ENCODE measurements at places on chromosomes 13 and 19.

DNA sequence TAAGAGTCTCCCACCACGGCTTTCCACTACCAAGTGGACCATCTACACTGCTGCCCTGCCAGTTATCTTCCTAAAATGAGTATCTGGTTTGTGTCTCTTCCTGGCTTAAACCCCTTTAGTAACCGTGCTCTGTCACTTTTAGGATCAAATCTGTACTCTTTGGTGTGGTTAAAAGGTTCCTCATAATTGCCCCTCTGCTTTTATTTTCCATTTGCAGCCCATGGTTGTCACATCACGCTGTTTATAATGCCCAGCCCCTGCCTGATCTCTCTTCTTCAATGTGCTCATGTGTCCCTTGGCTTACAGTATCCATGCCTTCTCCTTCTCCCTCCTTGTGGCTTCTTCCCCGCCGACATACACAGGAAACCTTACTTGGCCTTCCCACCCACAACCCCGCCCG is 100.1 kb downstream of the DGKH start:
- DNase-seq: no peak

DNA sequence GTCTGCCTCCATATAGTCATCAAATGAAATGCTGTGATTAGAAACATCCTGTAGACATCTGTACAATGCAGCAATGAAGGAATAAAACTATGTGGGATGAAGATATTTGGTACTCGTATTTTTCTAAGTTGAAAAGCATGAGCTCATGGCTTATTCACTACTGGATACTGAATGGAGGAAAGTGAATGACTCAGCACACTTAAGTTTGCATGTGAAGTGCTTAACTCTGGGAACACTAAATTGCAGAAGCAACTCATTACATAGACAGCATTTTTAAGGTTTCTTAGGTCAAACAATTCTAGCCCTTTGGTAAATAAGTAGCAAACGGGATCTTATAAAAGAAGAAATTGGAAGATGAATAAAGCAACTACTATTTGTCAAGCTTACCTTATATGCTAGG is 429.0 kb upstream of the MIR17HG start:
- no peak for DNase-seq

- no peak for DNase-seq
Measured at GRCh38 chr13:55660851-55661250, 1479.9 kb upstream of the PRR20A start.

DNA sequence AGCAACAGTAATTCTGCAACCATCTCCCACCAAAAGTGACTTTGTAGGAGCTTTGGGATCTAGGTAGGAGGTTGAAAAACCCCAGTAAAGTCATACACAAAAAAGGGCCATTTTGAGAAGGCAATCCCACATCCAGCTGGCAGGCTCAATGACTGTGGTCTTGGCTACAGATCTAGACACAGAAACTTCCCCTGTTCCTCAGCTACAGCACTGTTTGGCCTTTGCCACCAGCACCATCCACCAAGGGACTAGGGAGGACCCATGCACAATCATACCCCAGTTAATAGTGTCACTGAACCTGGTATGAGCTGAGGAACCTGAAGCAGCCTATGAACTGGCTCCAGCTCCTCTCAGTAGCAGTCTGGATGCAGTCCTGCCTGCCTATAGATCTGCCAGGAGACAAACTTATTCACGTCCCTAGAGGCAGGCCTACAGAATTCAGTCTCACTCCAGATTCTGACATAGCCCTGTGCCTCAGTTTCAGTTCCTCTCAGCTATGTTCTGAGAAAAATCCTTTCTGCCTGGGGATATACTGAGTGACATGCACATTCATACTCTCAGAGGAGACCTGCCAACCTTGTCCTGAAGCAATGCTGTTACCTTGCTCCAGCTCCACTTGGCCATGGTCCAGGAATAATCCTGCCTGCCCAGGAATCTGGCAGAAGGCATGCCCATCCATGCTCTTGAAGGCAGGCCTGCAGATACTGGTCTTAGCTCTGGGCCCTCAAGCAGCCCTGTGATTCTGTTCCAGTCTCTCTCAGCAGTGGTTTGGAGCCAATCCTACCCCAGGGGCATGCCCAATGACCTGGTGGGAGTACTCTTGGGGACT is 2048.3 kb upstream of the PCDH20 start:
- no peak for DNase-seq

GRCh38 chr13:39451860-39452301 is 151.1 kb downstream of the LHFPL6 start:
- DNase-seq: peak; percentile 36

- DNase-seq: no peak
Measured at GRCh38 chr13:44051918-44052675, 172.4 kb downstream of the LACC1 start.

DNA sequence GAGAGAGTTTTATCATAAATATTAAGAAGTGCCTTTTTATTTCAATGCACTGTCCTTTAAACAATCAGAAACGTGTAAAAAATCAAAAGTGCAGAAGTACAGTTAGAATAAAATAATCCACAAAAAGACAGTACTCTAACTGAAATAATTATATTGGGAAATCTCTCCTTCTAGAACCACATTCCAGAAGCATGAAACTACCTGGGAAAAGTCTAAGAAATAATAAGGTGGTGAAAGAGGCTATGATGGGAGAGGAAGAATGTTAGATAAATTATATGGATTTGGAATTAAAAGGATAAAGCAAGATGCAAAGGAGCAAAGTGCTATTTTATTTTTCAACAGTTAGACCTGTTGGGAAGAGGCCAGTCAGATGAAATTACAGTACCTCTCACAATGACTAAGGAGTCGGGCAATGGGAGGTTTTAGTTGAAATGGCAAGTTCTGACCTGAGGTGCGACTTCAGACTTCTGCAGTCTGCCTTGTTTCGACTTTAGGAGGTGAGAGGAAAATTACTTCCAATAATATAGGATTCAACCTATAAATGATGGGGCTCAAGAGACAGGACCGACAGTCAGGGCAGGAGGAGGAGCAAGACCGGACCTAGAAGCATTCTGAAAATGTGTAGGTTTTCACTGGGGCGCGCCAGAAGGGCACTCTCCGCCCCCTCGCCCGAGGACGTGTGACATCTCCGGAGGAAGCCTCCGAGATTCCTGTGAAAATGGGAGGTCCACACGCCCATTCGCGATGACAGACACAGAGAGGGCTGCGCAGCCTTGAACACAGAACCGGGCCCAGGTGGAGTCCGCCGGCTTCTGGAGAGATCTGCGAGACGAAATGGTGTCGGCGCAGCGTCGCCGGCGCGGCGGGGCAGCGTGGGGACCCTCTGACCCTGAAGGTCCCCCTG is 717 bp downstream of the SPRYD7 start:
- peak; percentile 18 for DNase-seq

DNA sequence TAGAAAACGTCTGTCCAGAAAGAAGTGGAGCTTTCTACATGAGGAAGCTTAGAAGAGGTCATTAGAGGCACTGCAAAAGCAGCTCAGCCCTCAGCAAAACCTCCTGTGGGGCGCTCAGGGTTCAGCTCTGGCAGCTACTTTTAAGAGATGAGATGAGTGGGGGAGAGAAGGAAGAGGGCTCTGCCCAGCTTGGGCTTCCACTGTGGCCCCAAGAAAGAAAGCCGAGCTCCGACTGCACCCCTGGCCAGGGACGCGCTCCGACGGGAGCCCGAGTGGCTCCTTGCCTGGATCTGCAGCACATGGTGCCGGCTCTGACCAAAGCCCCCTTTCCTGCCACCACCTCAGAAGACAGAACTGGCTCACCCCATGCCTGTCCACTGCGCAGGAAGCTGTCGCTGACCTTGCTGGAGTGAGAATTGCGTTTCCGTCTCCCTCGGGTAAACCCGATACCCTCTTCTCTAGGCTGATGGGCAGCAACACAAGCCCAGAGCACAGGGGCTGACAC is 36.4 kb downstream of the NAXD start:
- DNase-seq: no peak

DNA sequence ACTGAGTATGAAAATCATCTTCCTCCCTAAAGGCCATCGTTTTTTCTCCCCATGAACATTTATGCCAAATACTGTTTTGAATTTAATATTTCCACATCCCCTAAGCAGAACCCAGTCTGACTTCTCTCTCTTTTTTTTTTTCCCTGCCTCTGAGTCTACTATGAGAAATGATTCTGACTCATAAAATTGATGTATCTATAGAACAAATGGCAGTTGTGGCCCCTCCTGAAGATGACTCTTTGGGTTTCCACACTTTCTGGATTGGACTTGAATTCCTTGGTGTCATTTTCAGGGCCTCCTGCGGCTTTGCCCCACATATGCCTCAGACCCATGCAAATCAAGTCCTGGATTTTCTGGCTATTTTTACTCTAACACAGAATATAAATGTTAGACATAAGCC is 22.7 kb upstream of the NAXD start:
- no peak for DNase-seq

DNA sequence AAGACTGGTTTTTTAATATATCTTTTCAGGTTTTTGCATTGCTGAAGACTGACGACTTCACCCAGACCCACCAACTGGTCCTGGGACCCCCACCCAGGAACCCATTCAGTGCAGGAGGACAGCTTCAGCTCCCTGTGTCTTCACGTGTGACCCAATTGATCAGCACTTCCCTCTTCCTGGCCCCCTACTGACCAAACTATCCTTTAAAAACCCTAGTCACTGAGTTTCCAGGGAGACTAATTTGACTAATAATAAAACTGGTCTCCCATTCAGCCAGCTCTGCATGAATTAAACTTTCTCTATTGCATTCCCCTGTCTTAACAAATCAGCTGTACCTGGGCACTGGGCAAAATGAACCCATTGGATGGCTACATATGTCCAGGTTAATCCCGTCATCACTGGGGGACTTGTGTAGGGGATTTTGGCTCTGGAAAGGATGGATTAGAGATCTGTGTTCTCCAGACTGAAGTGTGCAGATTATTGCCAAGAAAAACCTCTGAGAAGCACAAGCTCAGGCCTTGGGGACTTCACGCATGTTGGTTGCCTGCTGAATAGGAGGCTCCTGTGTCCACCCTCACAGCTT is 16.3 kb upstream of the PARP4 start:
- no peak for DNase-seq

DNA sequence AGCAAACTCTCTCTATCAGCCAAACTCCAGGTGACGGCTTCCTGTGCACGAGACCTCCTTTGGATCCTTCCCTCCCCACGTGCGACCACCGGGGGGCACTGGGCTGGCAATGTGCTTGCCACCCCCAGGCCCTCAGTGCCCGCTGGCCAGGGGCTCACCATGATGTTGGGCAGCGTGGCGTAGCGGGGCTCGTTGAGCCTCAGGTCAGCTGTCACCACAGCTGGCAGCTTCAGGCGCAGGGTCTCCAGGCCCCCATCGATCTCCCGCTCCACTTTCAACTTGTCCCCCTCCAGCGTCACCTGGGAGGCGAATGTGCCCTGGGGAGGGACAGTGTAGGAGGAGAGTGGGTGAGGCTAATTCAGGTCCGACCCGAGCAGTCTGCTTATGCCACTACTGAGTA is 4.8 kb upstream of the VSIG10L start:
- DNase-seq: no peak

DNA sequence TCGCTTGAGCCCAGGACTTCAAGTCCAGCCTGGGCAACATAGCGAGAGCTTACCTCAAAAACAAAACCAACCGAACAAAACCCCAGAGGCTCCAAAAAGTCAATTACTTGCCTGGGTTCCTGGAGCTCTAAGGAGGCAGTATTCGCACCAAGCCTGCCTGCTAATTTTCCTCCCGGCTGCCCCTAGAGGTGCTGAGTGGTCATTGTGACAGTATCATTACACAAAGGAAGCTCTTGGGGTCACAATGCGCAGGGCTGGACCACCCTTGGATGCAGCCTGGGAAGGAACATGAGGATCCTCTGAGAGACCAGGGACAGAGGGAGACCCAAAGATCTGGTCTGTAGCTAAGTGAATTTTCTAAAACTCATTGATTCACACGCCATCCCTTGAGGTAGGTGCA is 8.5 kb upstream of the PEX11G start:
- DNase-seq: no peak

DNA sequence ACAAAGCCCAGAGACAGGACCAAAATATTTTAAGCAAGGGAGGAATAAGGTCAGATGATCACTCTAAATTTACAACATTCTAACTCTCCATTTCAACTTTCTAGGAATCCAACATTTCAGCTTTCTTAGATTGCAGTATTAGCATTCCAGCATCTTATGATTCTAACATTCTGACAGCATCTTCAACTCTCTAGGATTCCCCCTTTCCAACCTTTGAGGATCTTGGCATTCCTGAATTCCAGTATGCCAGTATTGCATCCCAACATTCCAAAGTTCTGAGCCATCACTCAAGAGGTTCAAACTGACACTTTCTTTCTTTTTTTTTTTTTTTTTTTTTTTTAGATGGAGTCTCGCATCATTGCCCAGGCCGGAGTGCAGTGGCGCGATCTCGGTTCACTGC is 13.8 kb downstream of the TGFB1 start:
- DNase-seq: no peak

GRCh38 chr13:56718791-56719190 is 421.9 kb upstream of the PRR20A start:
- DNase-seq: no peak

GRCh38 chr13:111168107-111168506 is 53.0 kb downstream of the ARHGEF7 start:
- DNase-seq: no peak

GRCh38 chr13:77026255-77026860 is 601 bp downstream of the FBXL3 start:
- DNase-seq: peak; percentile 77

DNA sequence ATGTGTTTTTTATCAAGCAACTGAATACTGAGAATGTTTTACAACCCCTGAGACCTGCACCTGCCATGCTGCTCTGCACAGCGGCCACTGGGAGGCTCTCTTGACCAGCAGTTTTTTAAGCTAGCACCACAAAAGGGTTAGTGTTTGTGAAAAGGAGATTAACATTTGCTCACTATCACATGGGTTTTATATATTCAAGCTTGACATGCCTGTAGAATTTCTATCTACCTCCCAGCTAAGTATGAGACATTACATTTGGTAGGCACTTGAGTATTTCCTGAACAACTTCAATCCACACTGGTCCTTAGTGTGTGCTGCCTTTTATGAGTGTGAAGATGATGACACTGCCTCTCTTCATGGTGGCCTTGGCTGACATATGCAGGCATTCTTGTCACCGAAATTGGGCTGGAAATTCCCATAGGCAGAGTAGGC is 1238.9 kb downstream of the UQCRFS1 start:
- DNase-seq: no peak

GRCh38 chr13:53197424-53197823 is 168.8 kb downstream of the OLFM4 start:
- no peak for DNase-seq

GRCh38 chr13:77370888-77371287 is 44.0 kb upstream of the MYCBP2 start:
- no peak for DNase-seq

DNA sequence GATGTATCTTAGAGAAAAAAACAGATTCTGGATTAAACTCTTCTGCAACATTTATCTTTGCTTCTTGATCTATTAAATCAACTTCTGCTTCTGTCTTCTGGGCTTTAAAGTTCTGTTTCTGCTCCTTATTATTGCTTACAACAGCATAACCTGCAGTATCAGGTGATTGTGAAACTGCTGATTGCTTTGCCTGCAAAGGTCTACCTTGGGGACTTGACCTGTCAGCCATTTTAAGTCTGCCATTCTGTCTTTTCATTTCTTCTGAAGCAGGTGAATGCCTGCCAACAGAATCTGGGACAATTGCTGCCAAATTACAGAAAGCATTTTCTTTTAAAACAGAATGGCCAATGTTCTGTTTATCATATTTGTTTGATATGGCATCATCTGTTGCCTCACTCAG is 31.1 kb downstream of the TEX30 start:
- no peak for DNase-seq
